Hippocampal formation (tissue), 2 donors: ENCODE measurements at places on chromosomes 13 and 19.

DNA sequence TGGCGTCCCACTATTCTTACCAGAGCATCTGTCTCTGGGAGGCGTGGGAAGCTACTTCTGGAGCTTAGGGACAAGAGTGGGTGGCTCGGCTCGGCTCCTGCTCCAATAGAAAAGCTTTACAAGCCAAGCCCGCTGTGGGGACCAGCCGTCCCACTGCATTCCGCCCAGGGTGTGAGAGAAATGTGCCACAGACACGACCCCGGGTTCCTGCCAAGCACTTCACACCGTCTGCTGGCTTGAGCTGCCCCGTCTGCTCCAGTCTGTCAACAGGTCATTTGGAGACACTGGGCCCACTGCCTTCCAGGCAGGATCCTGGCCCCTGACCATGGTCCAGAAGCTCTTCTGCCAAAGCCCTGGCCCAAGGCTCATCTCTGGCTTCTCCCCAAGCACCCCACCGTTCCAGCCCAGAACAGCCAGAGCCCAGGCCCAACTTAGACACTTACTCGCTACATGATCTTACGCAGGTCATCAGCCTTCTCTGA, 6.5 kb upstream of the FKRP start:
- no peak for DNase-seq

GRCh38 chr13:91153372-91153771, 194.1 kb upstream of the MIR17HG start:
- DNase-seq = no peak

- no peak for DNase-seq
Measured at GRCh38 chr19:30131722-30132291, 189.8 kb downstream of the URI1 start.

GRCh38 chr13:24192811-24193162, 32.3 kb downstream of the SPATA13 start:
- no peak for DNase-seq

DNA sequence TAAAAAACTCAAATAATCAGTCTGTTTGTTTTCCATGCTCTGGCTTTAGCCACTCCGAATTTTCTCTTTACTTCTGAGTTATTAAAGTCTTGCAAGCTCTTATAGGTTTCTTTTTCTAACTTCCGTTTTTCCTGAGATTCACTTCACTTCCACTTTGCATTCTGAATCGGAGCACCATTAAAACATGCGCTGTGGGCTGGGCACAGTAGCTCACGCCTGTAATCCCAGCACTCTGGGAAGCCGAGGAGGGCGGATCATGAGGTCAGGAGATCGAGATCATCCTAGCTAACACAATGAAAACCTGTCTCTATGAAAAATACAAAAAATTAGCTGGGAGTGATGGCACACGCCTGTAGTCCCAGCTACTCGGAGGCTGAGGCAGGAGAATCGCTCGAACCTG, 357.9 kb downstream of the SLITRK6 start:
- DNase-seq = no peak

DNA sequence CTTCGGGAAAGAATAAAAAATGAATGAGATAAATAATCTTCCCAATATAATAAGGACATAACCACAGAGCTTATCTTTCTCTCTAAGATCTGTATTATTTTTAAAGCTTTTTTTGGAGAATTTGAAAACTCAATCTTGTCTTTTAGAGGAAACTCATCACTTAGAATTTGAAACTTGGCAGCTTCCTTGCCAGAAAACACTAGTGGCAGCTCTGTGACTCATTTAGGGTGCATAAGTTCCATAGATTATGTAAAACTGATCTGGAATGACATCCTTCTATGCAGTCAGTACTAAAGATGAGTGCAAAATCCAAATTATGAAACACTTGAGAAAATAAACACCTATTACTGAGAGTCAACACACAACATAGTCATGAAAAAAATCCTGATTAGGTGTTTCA, 848.0 kb downstream of the DACH1 start:
- no peak for DNase-seq

DNA sequence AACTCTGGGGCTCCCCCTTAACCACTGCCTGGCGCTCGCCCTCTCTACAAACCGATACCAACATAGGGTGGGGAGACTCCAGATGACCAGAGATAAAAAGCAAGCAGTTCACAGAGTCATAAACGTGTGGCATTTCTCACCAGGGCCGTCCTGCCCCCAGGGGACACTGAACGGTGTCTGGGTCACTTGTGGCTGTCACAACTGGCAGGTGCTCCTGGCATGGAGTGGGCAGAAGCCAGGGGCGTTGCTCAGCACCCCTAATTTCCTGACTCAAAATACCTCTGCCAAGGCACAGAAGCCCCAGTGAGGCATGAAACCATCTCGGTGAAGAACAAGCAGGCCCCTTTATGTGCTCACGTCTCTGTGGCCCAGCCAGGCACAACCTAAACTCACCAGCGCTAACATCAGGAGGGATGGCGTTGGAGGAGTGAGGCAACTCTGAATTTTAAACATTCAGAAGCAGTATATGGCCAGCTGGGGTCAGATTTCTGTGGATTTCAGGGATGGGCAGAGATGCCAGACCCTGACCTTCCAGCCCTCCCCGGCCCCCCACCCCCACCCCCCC, 1.8 kb downstream of the PIP5K1C start:
- DNase-seq = no peak

GRCh38 chr19:56170261-56170660, 5.5 kb upstream of the GALP start:
- no peak for DNase-seq

DNA sequence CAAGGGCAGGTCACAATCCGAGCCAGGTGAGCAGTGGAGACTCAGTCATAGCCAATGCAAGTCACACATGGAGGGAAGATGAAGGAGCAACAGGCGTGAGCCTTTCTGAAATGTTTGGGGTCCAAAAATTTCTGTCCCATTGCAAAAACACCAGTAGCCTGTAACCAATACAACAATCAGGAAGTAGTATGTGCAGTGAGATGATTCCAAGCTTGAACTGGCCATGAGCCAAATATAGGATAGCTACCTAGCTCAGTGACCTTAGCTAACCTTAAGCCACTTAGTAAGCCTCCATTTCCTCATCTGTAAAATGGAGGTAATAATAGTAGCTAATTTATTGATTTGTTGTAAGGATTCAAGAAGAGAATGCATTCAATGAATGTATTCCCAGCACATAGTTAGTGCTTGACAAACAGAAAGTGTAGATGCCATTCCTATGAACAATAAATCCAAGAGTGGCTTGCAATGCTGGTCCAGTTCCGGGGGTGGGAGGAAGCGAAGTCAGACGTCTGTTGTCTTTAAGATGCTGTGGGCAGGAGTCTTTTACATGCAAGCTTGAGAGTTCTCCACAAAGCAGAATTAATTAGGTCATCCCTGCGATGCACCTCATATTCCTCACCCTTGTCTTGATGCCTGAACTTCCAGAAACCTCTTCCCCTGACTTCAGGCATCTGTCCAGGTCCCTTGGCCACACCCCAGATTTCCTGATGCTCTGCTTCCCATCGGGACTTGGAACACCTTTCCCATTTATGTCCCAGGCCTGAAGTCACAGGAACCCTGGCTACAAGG, 195.7 kb upstream of the UBL3 start:
- DNase-seq = no peak

GRCh38 chr13:84139561-84140158, 257.4 kb upstream of the SLITRK1 start:
- DNase-seq = no peak

GRCh38 chr19:45163751-45164460, 3.1 kb upstream of the NKPD1 start:
- DNase-seq = no peak

DNA sequence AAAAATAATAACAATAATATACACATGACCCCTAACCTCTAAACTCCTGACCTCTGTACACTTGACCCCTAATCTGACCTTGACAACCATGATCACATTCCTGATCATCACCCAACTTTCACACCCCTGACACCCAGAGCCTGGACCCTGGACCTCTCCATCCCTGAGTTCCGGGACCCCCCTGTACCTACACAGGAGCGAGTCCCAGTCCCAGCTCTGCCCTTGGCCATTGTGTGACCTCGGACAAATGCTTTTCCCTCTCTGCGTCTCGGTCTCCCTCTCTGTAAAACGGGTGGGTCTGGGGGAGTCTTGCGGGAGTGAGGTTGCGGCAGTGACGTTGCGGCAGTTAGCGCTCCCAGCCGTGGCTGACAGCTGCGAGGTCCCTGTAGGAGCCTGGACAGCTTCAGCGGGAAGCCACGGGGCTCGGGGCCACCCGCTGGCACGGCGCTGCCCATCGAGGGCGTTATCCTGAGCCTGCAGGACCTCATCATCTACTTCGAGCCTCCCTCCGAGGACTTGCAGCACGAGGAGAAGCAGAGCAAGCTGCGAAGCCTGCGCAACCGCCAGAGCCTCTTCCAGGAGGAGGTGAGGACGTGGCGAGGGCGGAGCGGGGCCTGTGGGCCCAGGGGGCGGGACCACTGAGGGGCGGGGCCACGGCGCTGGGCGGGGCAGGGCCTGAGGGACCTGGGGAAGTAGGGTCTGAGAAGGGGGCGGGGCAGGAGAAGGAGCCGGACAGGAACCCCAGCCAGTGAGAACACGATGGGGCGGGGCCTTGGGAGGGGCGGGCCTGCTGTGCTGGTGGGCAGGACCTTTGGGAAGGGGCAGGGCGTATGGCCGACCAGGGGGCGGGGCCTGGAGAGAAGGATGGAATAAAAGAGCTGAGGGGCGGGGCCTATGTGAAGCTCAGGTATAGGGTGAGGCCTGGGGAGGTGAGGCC, 19.2 kb downstream of the RYR1 start:
- DNase-seq = peak; percentile 4

DNA sequence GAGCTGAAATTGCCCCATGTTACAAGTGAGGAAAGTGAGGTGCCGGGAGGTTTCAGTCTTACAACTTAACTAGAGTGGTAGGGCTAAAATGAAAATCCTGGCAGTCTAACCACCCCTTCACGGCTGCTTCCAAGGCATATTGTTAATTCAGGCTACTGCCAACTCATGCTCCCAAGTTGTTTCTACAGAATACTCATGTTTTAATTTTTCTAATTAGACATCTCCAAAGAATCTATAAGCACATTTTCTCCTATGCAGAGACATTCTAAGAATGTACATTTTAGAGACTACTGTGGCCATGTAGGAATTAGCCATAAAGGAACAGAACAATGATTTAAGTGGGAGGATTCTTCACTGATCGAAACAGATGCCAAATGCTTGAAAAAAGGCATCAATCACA, 7.0 kb upstream of the TSC22D1 start:
- DNase-seq = no peak

DNA sequence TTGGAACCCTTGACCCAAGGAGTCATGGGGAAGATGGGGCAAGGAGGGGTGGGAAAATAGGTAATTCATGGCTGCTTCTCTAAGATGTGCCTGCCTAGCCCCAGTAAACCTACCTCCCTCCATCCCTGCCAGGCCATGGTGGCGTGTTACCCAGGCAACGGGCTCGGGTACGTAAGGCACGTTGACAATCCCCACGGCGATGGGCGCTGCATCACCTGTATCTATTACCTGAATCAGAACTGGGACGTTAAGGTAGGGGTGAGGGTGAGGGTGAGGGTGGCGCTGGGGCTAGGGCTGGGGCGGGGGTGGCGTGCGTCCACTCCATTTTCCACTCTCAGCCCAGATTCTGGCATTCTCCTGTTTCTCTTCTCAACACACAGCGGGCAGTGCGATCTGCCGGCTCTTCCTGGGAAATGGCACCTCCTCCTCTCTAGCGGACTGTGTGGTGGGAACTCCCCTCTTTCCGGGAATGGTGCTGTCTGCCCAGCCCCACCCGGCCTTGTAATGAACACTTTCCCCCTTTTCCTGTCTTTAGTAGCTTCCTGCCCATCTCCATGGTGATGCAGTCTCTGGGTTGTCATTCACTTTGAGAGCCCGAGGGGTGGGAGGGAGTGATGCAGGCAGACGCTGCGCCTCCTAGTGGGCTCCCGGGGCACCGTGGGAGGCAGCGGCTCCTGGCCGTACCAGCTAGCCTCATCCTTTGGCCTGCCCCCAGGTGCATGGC, 7.6 kb downstream of the EGLN2 start:
- DNase-seq = peak; percentile 85

GRCh38 chr13:97344265-97345175, 89.4 kb upstream of the RAP2A start:
- DNase-seq = peak; percentile 46

DNA sequence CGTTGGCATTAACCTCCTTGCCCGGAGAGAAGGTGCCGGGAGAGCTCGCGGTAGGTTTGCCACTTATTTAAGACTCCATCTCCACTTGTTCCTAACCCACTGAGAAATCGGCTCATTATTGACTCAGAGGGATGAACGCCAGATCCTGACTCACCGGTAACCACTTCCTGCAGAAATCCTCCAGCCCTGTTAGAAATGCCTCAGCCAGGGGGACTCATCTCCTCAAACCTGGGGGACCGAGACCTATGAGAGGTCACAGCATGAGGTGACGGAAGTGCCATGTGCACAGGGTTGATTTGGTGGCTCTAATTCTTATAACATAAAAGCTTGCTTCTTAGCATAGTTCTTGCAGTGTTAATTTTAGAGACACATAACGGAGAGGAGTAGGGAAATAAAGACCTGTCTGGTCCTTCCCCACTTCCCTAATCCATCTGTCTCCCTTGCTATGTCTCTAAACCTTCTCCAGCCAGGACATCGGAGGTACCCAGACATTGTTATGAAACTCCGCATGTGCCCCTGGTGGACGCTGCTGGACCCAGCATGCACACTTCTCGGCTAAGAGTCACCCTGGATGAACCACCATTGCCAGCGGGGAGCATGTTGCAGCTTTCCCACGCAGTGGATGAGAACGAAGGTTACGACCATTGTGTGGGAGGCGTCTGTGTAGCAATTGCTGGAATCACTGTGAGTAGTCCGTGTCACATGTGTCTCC, 158.9 kb downstream of the EFNB2 start:
- no peak for DNase-seq

DNA sequence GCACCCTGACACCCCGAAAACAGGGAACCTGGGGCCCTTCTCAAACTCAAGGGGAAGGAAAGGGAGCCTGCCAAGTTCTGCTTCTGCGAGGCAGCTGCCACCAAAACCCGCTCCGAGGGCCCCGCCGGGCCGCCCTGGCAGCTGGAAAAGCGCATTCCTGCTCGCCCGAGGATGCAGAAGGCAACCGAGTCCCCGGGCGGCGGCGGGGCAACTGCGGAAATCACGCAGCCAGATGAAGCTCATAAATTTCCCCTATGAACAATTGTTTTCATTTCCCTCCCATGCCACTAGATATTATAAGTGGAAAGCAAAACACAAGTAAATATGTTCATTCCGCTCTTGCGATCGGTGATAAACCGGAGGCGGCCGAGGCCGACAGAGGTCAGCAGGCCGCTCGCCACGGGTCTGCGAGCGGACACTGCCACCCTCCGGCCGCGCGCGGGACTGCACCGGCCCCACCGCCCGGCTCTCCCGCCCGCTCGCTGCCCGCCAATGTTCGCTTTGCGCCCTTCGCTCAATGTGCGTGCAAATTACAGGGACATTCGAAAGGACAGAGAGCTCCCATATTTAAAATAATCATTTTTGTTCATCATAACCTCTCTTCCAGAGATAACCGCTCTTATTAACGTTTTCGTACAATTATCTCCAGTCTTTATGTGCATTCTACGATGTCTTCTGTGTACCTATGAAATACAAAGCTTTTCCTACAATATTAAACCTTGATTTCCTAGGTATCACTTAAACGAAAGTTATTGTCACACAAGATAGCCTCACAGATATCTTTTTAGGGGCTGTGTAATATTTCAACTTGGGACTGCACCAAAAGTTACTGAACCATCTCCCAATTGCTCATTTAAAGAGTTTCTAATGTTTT, 120.8 kb upstream of the ZNF507 start:
- peak; percentile 21 for DNase-seq
